KBM-7 (cell line): ENCODE measurements at places on chromosomes 3 and 15.

DNA sequence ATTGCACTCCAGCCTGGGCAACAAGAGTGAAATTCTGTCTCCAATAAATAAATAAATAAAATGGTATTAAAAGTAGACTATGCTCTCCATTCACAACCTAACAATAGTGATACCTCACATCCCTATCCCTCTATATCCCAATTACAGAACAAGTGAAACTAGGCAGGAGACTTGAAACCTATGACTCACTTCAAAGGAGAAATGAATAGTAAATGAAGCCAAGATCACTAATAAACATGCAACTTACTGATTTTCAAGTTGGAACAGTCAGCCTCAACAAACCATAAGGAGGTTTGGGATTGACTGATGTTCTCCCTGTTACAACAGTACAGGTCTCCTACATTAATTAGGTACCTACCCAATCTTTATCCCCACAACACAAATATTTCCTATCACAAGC, 103.4 kb downstream of the GSK3B start:
- no peak for DNase-seq

DNA sequence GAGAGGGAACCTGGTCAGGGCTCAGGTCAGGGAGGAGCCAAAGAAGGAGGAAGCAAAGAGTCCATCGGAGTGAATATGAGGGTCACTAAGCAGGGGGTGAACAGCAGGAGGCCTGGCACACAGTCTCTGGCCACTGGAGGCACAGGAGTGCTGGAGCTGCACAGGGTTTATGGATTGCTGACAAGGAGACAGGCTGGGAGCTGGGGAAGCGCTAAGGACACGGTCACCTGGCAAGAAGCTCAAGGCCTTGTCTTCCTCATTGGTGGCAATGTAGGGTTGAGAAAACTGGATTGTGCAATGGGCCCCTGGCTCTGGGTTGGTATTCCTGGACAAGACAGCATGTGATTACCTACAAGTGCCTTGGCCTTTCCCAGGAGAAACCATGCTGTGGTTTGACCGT, 5.8 kb upstream of the CAMP start:
- no peak for DNase-seq

DNA sequence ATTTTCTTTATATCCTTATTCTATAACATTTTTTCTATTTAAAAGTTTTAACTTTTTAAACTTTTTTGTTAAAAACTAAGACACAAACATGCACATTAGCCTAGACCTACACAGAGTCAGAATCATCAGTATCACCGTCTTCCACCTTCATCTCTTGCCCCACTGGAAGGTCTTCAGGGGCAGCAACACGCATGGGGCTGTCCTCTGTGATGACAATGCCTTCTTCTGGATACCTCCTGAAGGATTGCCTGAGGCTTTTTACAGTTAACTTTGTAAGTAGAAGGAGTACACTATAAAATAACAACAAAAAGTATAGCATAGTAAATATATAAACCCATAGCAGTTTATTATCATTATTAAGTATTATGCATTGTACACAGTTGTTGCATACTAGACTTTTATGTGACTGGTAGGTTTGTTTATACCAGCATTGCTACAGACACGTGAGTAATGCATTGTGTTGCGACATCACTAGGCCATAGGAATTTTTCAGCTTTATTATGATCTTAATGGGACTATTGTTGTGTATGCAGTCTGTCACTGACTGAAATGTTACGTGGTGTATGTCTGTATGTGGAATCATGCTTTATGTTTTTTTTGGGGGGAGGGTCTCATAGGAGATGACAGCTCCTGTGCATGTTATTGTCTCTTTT, 18.2 kb downstream of the ATP1B3 start:
- no peak for DNase-seq

DNA sequence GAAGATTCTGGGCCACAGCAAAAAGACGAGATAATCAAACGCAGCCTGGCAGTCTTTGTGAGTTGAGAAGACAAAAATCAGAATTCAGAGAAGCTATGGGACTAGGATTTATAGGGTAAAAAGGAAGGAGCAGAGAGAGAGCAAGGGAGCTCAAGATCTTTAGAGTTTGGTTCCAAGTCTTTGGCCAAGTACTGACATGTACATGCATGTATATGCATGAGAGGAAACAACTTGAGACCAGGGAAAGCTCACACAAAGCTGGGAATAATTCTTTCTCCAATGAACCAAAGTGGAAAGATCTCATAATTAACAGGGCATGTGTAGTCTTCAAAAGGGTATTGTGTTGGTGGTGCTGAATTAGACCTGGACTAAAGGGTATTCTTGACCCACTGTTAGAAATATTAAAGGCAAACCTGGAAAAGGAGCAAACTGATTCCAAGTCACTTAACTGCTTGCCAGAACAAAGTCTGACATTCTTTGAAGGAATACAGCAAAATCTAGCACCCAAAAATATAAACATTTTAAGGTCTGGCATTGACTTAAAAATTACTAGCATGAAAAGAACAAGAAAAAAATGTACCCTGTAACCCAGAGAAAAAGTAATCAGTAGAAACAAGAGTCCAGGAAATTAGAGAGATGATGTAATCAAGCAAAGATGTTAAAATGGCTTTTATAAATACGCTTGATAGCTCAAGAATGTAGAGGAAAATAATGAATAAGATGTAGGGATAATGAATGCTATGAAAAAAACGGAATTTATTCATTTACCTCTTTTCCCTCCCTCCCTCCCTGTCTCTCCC, 226.0 kb upstream of the CGNL1 start:
- DNase-seq = no peak

GRCh38 chr15:93063262-93063671, 25.7 kb downstream of the RGMA start:
- DNase-seq = no peak

DNA sequence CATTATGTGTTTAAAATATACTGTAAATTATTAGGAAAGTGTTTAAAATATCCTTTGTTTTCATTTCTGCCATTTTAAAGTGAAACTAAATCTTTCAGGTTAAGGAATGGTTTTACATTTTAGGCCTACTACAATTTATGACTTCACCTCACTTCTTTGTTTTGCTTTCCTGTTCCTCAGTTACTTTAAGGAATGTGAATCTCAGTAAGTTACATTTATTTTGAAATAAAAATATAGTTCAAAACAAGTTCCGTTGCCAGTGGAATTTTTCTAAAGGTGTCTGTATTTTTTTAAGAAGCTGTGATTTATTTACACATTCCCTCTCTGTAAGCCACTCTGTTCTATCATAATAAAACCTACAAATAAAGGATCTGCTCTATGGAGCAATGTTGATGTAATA, 630.9 kb upstream of the AGTR1 start:
- no peak for DNase-seq

DNA sequence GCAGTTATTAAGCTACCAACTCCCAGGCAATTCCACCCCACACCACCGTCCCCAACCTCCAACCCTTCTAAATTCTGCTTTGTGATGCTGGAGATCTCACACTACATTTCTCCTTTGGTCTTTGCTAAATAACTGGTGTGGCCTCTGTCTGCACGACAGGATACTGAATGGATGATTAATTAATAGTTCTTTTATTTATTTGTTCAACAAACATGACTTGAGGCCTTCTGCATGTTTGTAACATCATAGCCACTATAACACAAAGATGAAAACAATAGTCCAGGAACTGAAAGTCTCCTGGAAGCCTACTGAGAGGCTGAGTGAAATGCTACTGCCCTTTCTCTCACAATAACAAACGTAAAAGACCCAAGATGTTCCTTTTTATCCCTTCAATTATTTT, 609.5 kb upstream of the UBE2E2 start:
- DNase-seq = no peak

DNA sequence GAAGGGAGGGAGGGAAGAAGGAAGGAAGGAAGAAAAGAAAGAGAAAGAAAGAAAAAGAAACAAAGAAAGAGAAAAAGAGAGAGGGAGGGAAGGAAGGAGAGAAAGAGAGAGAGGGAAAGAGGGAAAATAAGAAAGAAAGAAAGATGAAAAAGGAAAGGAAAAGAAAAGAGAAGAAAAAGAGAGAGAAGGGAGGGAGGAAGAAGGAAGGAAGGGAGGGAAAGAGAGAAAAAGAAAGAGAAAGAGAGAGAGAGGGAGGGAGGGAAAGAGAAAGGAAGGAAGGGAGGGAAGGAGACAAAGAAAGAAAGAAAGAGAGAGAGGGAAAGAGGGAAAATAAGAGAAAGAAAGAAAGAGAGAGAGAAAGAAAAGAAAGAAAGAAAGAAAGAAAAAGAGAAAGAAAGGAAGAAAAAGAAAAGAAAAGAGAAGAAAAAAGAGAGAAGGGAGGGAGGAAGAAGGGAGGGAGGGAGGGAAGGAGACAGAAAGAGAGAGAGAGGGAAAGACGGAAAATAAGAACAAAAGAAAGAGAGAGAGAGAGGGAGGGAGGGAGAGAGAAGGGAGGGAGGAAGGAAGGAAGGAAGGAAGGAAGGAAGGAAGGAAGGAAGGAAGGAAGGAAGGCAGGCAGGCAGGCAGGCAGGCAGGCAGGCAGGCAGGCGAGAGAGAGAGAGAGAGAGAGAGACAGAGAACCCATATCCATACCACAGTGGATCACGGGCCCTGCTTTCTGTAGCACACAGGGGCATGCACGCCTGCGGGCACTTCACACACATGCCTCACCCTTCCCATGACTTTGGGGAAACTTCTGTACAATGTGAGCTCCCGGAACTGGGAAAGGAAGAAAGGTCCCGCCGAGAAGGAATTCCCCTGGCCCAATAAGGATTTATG, 52.5 kb downstream of the ADCY5 start:
- no peak for DNase-seq

GRCh38 chr15:63509955-63510940, 5.9 kb downstream of the USP3 start:
- no peak for DNase-seq

DNA sequence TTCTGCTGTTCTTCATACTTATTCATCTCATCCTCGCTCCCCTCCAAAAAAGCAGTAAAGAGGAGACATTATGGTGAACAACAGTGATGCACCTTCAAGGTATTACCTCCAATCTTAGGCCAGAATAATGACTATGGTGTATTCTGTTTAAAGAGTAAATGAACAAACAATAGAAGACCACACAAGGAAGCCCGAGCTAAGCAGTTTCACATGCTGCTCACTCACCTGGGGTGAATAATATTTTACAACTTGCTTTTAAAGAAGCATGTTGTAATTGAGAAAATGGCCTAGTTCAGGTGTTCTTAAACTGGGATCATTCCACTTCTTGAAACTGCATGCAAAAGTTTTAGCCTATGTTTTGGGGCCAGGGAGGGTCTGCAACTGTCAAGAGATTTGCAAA, 581.2 kb downstream of the FOXP1 start:
- no peak for DNase-seq

- DNase-seq = no peak
Measured at GRCh38 chr15:68417897-68418296, 14.1 kb downstream of the ITGA11 start.

GRCh38 chr15:67920524-67921240, 80.8 kb upstream of the RNU6-1 start:
- DNase-seq = no peak

- no peak for DNase-seq
Measured at GRCh38 chr3:170889630-170890029, 18.8 kb downstream of the EIF5A2 start.

GRCh38 chr15:51025454-51025846, 69.3 kb downstream of the TNFAIP8L3 start:
- no peak for DNase-seq

DNA sequence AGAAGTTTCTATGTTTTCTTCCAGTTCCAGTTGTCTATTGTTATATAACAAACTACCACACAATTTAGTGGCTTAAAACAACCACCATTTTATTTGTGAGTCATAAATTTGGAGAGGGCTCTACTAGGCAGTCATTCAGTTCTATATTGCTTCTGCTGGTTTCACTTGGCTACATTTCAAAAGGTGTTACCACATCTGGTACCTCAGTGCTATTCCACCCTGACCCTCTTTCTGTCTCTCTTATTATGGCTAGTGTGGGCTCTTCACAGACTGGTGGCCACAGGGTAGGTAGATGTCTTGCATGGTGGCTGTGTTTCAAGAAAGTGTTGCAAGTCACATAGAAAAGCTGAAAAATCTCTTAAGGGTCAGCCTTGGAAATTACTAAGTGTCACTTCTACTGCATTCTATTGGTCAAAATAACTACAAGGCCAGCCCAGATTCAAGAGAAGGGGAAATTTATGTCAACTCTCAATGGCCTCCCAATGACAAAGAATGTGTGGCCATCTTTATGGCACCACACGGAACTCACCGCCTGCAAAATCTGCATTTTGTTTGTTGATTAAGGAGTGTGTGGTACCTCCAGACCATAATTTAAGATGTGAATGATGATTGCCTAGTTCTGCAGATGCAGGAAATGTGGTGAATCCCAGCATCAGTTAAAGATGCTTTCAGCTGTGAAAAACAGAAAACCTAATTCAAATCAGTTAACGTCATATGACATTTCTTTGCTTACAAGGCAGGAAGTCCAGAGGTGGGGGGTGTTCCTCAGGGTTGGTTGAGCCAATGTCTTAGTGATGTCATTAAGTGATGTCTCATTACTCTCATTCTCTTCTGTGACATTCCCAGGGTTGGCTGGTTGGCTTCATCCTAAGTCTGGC, 105.8 kb upstream of the RASGRP1 start:
- no peak for DNase-seq

GRCh38 chr15:52290329-52290728, 5.3 kb downstream of the MYO5C start:
- no peak for DNase-seq

GRCh38 chr3:155791190-155791589, 14.9 kb downstream of the C3orf33 start:
- DNase-seq = no peak

- no peak for DNase-seq
Measured at GRCh38 chr3:109728861-109729494, 391.6 kb upstream of the DPPA4 start.

DNA sequence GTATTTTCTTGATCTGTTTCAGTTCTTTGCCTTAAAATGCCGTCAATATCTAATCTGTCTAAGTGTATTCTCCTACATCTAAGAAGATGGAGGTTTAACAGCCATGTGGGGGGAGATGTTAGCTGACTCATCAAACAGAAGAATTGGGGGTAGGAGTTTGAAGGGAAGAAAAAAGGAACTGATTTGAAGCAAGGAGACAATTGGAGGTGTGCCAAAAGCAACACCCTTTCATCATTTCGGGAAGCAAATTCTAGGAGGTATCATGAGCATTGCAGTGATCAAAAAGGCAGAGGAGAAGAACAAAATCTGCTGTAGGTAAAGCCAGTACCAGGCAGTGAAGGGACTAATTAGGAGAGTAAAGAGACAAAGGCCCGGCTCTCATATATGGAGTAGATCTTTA, 337.3 kb upstream of the TBC1D5 start:
- DNase-seq = peak; percentile 97

GRCh38 chr15:63250312-63250965, 27.0 kb upstream of the APH1B start:
- DNase-seq = no peak

GRCh38 chr3:50316657-50317242, 5.8 kb downstream of the HYAL2 start:
- no peak for DNase-seq

GRCh38 chr15:35557544-35557943, 11.6 kb upstream of the DPH6 start:
- no peak for DNase-seq

DNA sequence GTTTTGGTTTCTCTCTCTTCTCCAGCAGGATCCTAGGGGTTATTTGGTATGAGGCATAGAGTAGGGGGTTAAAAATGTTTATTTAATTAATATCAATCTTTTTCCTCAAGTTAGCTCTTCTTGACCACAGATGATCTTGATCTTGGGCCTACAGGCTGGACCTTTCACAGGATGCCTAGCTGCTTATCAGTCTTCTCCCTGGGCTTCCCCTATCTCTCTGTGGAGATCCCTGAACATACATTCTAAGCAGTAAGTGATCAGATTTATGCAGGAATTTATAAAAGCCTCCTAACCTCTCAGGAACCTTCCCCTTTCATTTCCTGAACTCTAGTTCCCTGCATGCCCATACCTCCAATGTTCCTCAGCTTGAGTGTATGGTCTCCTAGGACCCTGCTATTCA, 428.3 kb downstream of the TBC1D5 start:
- no peak for DNase-seq
